Stimulated activated CD4-positive, alpha-beta T cell treated with anti-CD3 and anti-CD28 coated beads, TNF-alpha, amount 100 ng/mL, for 4 hours (primary cell): ENCODE measurements at places on chromosomes 5 and 9.

DNA sequence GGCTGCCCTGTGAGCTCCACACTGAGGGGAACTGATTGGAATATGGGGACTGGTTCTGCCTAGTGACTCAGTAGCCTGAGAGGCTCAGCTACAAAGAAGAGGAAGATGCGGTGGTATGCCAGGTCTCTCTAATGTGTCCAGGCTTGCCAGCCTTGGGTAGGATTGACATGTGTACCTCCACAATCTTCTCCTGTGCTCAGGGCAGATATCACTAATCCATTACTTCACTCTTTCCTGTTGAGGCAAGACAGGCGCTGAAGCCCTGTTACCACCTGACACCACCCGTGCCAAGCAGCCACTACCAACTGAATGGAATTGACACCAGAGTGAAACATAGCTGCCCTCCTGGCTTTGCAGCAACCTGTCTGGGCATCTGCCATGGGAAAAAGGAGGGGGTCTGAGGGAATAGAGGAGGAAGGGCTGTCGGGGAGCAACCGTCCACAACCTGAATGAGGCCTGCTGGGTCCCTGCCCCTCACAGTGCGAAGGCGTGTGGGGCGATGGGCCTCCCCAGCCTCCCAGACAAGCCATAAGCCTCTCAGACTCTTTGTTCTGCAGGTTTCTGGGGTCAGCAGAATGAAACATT is 114.7 kb upstream of the CXCL14 start:
- no peak for DNase-seq

DNA sequence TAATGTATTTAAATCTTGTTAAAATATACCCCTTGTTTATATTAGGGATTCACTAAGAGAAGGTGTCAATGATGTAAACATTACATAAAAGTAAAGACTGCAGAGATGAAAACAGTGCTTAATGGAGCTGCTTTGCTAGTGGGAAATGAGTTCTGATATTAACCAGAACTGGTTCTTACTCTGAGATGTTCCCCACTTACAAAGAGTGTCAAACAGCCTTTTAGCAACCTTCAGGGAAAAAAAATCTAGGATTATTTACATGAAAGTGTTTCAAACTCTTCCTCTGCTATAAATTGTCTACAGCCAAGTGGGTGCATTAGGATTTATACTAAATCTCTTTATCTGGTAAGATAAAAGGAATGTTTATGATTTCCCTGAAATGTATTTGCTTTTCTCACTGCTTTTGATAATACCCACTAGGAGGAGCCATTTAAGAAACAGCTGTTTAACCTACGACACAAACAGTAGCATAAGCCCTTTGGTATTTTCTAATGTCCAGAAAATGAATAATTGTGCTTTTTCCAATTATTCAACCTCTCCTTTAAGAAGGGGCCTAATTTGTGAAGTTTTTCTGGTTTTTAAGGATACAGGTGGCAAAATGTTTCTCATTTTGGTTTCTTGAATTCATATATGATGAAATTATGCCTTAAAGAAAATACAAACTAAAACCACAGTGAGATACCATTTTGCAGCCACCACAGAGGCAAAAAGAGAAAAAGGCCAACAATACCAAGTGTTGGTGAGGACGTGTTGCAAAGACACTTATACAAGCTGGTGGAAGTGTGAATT is 186.3 kb downstream of the TLE4 start:
- no peak for DNase-seq

- no peak for DNase-seq
These were observed 90.3 kb upstream of the SMC5 start for GRCh38 chr9:70168521-70168920.

DNA sequence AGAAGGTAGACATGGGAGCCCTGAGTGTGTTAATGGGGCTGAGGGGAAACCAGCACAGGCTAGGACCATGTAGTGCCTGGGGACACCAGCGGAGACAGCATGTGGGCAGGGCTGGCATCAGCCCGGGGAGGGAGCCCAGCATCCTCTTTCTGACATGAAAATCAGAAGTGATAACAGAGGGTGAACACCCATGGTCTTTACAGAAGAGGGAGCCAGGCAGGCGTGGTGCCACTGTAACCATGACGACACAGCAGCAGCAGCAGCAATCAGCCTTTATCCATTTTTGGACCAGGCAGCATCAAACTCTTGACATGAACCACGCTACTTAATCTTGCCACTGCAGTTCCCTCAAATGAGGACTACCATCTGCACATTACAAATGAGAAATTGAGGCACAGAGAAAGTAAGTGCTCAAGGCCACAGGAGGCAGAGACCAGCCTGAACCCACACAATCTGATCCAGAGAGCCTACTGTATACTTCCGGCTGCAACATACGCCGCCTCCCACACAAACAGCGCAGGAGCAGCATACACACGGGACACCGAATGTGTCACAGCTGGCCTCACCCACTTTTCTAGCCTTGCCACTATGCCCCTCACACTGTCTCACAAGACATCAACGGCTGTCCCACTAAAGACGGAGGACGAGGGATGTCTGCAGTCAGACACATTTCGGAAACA is 23.8 kb downstream of the CAMSAP1 start:
- no peak for DNase-seq

- no peak for DNase-seq
These were observed 49.1 kb upstream of the SUB1 start for GRCh38 chr5:32536246-32536645.

- DNase-seq = no peak
These were observed 24.9 kb downstream of the C9orf50 start for GRCh38 chr9:129595903-129596540.

GRCh38 chr9:79020276-79020675 is 551.5 kb upstream of the TLE4 start:
- no peak for DNase-seq

DNA sequence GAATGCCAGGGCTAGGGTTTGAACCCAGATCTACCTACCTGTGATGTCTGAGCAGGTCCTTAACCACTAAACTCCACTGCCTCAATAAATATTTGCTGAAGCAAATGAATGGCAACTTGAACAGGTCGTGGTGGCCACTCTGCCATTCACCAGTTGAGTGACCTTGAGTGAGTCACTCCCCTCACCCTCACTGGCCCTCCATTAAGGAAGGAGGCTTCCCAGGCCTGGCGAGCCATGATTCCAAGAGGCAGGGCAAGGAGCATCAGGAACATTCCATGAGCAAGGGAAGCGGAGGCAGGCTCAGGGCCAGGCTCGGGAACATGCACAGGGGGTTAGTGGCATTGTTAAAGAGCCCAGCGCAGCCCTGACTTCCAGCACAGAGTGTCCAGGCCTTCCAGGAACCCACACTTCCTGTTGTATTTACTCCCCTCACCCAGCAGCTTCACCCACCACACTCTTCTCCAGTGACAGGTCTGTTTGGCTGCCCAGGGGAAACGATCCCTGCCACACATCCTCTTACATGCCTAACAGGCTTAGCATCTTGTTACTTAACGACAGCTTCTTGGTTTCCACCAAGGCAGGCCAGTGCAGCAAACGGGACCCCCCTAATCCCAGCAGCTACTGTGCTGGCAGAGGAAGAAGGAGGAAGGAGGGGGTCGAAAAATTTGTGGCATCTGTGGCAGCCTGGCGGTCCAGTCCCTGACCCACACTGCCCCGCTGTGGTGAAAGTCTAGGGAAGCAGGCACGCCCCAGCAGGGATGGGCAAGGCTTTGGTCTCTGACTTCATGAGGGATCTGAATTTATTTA is 43.7 kb upstream of the TTC1 start:
- DNase-seq = no peak

DNA sequence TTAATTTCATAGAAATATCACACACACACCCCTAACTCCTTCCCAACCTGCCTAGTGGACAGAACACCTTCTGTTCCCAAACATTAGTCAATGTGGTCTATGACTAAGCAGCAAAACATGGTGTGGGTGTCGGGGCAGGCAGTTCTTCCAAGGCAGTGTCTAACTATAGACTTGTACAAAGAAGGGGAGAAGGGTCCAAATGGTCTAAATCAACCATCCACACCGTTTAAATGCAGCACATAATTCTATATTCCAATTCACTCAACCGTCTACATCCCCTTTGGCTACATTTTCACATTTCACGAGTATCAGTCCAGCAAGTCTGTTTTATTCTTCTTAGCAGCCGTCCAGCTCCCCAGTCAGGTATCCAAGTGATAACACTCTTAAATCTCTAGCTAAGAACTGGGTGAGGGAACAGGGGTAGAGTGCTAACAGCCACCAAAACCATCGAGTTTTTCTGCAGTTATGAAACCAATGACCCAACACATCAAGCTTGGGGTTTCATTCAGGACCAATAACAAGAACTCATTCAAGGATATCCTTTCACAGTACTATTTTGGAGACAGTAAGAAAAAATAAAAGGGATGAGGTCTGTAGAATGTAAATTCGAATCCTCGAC is 3.3 kb downstream of the ZNF608 start:
- no peak for DNase-seq

- no peak for DNase-seq
These were observed 96.6 kb upstream of the ABCA1 start for GRCh38 chr9:105024529-105024928.

- no peak for DNase-seq
These were observed 455.6 kb upstream of the ACTBL2 start for GRCh38 chr5:57938174-57938557.

DNA sequence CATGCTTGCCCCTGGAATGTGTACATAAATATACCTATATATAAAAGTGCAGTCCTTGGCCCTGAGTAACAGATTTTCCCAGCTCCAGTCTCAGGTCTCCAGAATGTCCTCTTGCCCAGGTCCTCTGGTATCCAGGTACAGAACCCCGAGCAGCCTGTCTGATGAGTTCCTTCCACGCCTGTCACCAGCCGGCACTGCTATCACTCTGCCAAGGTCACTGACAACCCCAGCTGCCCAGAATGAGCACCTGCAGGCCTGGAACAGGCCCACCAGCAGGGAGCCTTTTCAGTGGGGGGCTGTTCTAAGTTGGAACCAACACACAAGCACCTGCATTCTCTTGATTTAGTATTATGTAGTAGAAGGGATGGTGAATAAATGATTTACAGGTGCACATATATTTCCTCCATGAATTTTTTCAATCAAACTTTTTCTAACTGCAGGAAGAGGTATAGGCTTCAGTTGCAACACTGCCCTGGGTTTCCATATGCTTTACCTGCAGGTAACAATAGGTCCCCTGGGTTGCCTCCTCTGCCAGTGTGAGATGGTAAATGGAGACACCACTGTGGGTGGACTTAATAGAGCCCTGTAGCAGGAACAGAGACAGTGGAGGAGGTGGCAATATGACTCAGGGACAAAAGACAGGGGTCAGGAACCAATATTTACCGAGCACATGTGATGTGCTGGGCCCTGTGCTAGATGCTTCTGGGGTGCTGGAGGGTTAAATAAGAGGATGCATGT is 291.9 kb downstream of the SPOCK1 start:
- no peak for DNase-seq

GRCh38 chr5:13339093-13339492 is 605.4 kb downstream of the DNAH5 start:
- DNase-seq = no peak
